ENCODE measurements at places on chromosomes 6 and 20.

DNA sequence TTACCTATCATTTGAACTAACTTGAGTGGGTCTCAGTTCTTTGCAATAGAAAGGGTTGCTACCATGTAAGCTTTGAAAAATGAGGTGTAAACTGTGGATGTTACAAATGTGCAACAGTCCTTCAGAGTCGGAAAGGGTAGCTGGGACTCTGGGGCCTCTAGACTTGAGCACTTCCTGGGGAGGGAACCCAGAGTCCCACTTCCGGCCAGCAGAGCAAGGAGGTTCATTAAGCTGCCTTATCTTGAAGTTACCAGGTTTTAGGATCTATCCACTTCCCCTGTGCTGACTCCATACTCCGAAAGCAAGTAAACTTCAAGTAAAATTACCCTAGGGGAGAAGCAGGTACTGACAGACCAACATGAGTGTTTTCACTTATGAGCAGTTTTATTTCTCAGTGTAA lies 9.4 kb downstream of the TRIM10 start:
- DNase-seq, result no peak

- no peak for DNase-seq
Observed at GRCh38 chr6:87982134-87982533, 65.5 kb upstream of the SPACA1 start.

DNA sequence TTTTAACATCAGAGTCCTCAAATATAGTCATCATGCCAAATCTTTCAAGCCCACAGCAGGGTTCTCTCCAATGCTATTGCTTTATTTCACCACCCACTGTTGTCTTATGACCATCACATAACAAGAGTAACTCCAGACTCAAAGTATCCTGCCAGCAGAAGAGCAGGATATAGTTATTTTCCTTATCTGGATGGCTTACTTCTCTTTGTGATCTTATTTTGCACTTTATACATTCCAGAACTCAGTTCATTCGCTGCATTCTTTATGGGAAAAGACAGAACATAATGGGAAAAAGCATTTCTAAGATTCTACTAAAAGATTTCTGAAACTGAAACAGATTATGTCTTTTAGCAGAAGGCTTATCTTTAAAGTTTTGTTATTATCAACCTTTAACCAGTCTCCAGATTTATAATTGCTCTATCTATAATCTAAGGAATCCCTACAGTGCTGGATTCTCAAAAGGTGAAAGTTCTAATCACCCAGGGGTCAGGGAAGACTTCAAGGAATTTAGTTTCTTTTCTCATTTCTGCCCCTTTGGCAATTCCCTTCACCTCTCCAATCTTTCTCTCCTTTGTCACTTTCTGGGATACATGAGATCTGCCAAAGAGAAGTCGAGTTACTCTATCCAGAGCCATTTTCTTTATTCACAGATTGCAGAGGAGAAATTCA lies 190.4 kb downstream of the TPBG start:
- no peak for DNase-seq

GRCh38 chr6:122035173-122035572 lies 364.3 kb upstream of the HSF2 start:
- peak; percentile 28 for DNase-seq

DNA sequence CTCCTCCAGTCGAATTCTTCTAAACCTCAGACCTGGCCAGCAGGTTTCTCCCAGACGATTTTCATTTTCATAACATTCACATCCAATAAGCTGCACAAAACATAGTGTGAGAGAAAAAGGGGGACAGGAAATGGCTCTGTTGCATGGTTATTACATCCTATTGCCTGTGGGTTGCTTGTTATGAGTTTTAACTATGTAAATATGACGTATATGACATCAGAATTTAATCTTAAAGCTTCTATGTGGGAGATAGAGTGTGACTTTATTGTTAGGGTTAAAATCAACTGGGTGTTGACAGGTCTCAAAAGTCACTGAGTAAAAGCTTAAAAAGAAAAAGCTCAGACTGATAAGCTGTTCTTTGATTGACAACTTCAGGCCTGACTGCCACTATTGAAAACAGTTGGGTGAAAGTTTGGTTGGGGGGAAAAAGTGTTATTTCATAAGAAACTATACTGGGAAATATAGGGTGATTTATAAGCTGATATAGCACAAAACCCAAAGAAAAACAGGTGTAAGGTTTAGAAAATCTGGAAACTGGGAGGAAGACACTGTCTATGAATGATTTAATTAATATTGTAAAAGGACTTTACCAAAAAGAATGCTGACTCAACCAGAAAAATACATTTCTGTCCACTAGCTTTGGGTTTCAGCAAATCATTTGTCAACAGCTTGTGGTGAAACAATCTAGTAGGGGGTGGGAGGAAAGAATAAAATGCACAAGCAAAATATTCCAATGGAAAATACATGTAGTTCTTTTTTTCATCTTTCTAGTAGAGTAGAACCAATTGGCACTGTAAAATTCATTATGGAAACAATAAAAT lies 134.1 kb upstream of the CEP162 start:
- DNase-seq, result no peak

DNA sequence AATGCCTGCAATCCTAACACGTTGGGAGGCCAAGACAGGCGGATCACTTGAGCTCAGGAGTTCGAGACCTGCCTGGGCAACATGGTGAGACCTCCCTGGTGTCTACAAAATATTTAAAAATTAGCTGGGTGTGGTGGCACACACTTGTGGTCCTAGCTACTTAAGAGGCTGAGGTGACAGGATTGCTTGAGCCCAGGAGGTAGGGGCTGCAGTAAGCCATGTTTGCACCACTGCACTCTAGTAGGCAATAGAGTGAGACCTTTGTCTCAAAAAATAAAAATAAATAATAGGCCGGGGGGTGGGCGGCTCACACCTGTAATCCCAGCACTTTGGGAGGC lies 18.3 kb upstream of the RIPOR3 start:
- no peak for DNase-seq

DNA sequence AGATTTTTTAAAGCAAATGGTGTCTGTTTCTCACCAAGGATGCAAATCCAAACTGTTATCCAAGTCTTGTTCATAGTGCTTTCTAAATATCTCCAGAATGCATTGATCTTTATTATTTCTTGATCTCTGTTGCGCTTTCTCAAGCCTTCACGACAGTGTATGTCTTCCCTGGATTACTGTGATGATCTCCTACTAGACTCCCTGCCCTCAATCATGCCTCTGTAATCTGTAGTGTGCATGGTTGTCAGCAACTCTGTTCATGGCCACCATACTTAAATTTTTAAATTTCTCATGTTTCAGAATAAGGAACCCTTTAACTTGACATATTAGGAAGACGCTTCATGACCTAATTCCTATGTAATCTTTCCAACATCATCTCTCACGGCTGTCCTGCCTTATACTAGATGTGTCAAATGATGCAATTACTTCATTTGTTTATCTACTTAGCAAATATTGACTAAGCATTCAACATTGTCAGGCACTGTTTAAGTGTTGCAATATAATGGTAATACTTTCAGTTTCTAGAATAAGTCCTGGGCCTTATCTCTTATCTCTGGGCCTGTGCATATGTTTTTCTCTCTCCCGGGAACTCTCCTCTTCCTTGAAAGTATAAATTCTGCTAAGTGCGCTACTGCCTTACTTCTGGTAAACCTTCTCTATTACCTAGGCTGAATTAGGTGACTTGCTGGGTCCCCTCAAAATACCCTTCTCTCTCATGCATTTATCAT lies 25.6 kb upstream of the AHI1 start:
- DNase-seq, result no peak

GRCh38 chr20:45347936-45348778 lies at the start of gene SDC4:
Gene SDC4, minus strand, starts transcription at chr20:45348424. Its CDS starts 40 bp downstream, at chr20:45348384.
- no peak for DNase-seq

- no peak for DNase-seq
Observed at GRCh38 chr6:83221276-83221675, 28.1 kb downstream of the RWDD2A start.

- DNase-seq, result peak; percentile 26
Observed at GRCh38 chr20:44388466-44389023, 33.0 kb downstream of the HNF4A start.

- DNase-seq, result peak; percentile 75
Observed at GRCh38 chr6:75334266-75335040, 49.9 kb upstream of the TMEM30A start.

GRCh38 chr6:13432526-13433184 lies 54.7 kb downstream of the GFOD1 start:
- DNase-seq, result no peak

GRCh38 chr6:118186672-118187567 lies 279.9 kb downstream of the SLC35F1 start:
- no peak for DNase-seq

DNA sequence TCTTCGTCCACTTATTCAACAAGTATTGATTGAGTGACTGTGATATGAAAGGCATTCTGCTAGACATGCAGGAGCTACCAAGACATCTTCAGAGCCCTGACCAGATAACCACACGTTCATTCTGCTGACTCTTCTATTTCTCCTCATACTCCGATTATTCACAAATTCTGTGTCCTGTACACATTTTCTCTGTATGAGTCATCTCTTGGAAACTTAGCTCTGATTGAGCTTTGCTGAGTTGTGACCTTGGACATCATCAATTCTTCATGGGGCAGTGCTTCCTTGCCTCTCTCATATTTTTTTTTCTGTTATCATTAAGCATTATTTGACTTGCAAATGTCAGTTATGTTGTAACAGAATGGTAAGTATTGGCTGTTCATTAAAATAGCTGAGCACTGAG lies 351.6 kb upstream of the CNR1 start:
- DNase-seq, result no peak

DNA sequence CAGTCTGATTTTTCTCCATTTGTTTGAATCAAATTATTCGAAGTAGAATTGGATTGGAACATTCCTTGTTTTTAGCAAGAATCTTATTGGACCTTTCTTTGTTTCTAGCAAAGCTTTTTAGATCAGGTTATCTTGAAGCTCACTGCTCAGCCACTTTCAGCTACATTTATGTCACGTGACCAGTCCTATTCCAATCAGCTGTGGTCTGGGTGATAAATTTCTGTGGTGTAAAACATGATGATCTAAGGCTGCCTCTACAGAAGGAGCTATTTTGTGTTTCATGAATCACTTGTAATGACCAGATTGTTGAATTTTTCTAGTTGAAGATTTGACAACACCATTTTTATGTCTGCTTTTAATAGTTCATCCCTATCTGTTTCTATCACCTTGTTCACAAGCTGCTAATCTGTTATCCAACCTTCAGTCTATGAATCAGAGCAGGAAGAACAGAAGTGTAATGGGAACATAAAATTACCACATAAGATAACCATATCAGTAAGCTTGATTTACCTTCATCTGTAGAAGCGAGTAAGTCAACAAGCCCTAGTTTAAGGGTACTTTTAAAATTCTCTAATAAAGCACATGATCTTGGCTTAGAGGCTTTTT lies 101.0 kb upstream of the MAP3K7 start:
- no peak for DNase-seq

DNA sequence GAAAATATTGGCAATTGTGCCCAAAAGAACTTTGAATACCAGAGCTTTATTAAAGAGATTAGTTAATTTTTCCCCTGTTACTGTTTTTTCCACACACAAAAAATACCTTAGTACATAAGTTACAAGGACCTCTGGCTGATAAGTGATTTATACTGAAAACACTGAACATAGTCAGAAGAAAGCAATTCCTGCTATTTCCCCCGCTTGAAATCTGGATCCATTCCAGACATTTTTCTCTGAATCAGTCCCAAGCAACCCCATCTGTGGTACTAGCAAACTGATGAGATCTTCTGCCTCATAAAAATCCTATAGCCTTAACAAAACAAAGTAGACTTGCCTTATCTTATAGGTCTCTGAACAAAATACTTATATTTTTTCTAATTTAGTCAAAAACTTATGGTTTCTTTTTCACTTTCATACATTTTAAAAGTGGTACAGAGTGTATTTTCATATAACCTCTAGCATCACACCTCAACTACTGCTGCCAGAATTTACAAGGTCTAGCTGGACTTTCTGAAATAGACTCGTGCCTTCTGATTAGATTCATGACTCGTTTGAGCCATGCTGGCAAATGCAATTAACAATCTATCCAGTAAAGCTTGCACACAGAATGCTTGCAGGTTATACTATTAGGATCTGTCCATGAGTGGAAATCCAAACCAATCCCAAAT lies 111.9 kb downstream of the TBX18 start:
- DNase-seq, result peak; percentile 84

GRCh38 chr6:22666021-22666420 lies 96.7 kb downstream of the HDGFL1 start:
- no peak for DNase-seq

DNA sequence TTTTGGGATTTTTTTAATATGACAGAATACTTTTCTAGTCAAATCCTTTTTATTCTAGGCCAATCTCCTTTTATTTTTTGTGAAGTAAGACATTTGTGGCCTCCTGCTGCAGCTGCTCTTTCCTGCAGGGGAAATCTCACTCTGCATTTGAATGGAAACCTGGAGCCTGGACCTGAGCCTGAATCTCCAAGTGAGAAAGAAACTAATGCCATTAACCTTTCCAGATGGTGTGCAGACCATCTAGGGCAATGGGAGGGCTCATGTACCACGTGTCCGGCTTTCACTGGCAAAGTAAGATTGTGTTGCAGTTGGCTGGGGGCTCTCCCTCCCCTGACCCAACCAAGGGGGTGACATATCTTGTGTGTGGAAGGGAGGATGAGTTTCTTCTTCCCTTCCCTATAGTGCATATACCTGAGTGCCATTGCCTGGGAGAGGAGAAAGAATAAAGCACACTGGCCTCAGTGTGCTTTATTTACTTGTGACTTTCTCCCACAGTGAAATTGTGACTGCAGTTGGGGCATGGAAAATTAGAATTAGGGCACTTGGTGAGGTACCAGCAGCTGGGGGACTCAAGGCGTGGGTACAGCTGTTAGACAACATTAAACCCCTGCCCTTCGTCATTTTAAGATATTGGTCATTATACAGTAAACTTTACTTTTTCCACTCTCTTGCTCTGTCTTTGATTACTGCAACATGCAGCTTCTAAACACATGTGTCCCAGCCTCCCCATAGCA lies 159.8 kb upstream of the RIN2 start:
- no peak for DNase-seq

- DNase-seq, result no peak
Observed at GRCh38 chr6:154057098-154057497, 18.1 kb downstream of the OPRM1 start.

GRCh38 chr20:46250772-46251171 lies 57.5 kb downstream of the CDH22 start:
- DNase-seq, result no peak

DNA sequence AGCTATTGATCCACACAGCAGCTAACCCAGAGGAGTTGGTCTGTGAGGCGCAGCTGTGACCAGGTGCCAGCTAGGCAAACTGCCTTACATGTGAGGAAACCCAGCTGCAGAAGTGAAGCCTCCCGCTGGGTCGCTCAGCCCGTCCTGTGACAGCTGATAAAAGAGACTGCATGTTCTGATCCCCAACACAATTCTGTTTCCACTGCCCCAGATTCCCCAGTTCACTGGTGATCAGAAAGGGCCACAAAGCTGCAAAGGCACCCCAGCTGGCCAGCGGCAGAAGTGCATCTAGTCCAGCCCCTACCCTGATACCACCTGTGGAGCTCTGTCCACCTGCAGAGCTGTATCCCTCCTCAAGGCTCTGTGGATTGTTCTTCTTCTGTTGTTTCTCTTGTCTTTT lies 64.5 kb downstream of the CTNNBL1 start:
- DNase-seq, result no peak

GRCh38 chr6:30599625-30600324 lies 17.3 kb downstream of the PPP1R10 start:
- DNase-seq, result no peak

Measured in astrocyte of the cerebellum (primary cell).